ENCODE measurements at places on chromosomes 5 and 9. TPM values are rescaled to one million over a fixed set of nuclear protein-coding genes. Genes with fewer than 3 reads are reported as not detected.

Gene DRD1
- not detected for total RNA-seq

Gene ZNF354C
- 5.8 TPM for total RNA-seq

Gene CER1
- not detected for total RNA-seq

Gene RIOK2
- total RNA-seq: 21.5 TPM

Gene RASEF
- total RNA-seq: 31.9 TPM

Gene GRXCR2
- not detected for total RNA-seq

Gene TEX48
- not detected for total RNA-seq

Gene NTRK2
- 1.2 TPM for total RNA-seq

Gene CMYA5
- total RNA-seq: 15.7 TPM

Gene AMBP
- 4.4 TPM for total RNA-seq

Gene FOXD4L3
- total RNA-seq: not detected

Gene EDIL3
- 6.0 TPM for total RNA-seq

Gene TPM2
- 41.2 TPM for total RNA-seq

Gene IFNA21
- not detected for total RNA-seq

Gene GLDC
- total RNA-seq: 0.27 TPM

Gene POU5F2
- total RNA-seq: 5.0 TPM

Gene COL15A1
- total RNA-seq: 8.3 TPM

Gene FOXD4L4
- total RNA-seq: 0.88 TPM

Gene FAT2
- not detected for total RNA-seq

Gene TGFBI
- total RNA-seq: 25.3 TPM

Gene FAM169A
- total RNA-seq: 1.7 TPM

Gene TXNDC8
- not detected for total RNA-seq

Gene SLC34A3
- 14.8 TPM for total RNA-seq

Gene OCLN
- 103 TPM for total RNA-seq

Gene PCDHGA5
- 1.8 TPM for total RNA-seq

Gene SHISAL2B
- not detected for total RNA-seq
